ENCODE measurements at places on chromosomes 12 and 14.

- DNase-seq, result no peak
These were observed 267.3 kb upstream of the SRRM4 start for GRCh38 chr12:118714051-118714460.

- no peak for DNase-seq
These were observed 8.8 kb downstream of the CPNE6 start for GRCh38 chr14:24080142-24080530.

- DNase-seq, result no peak
These were observed 32.8 kb upstream of the LUM start for GRCh38 chr12:91144053-91144452.

DNA sequence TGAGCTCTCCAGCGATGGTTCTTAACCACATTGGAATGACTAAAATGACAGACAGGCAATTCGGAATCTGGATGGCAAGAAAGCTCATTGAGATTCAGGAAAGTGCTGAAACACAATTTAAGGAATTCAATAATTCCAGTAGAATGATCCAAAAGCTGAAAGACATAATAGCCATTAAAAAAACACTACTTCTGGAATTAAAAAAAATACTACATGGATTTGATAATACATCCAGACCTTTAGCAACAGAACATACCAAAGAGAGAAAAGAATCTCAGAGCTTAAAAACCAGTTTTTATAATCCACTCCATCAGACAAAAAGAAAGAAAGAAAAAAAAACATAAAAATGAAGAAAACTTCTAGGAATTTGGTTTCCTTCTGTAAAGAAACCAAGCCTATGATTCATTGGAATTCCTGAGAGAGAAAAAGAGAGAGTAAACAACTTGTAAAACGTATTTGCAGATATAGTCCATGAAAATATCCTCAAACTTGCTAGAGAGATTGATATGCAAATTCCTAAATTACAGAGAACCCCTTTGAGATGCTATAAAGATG, 52.8 kb downstream of the SLCO1B1 start:
- DNase-seq, result no peak

DNA sequence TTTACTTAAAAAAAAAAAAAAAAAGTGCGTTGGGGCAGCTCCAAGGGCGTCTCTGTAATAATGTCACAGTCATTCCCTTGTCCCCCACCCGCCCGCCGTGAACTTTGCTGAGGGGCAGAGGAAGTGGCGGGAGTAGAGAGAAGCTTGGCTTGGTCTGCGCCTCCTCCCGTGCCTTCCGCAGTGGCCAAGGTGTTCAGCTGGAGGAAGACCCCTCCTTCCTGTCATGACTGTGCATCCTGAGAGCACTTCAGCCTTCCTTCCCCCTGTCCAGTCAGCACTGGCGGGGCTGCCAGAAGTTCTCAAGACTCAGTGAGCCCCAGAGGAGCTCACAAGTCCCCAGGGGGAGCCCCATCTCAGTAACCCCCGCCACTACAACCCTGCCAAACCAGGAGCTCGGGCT, 32.2 kb downstream of the AACS start:
- DNase-seq, result no peak

Data from NCI-H2081 treated with DMSO at 0.1 percent for 48 hours (cell line).